Hindlimb muscle (tissue), 1 donor: ENCODE measurements at places on chromosomes 12 and 14.

DNA sequence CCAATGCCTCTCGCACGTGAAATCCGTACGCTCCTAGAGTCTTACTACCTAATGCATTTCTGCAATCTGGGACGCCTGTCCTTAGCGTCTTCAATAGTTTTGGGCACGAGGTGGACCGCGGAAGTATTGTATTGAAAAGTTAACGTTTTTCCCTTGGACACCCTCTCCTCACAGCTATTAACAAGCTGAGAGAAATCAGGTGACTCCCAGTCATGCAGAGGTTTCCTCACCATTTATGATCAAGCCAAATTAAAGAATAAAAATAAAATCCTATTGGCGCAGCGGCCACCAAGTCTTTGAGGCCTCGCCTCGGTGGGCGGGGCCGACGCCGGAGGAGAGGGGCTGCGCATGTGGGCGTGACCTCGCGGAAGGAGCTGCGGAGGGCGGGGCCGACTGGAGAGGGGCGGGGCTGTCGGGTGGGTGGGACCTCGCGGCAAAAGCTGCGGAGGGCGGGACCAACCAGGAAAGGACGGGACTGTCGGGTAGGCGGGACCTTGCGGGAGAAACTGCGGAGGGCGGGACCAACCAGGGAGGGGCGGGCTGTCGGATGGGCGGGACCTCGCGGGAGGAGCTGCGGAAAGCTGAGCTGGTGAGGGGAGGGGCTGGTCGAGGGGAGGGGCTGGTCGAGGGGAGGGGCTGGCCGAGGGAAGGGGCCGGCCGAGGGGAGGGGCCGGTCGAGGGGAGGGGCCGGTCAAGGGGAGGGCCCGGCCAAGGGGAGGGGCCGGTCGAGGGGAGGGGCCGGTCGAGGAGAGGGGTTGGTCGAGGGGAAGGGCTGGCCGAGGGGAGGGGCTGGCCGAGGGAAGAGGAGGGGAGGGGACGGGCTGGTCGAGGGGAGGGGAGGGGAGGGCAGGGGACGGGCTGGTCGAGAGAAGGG, 1.1 kb upstream of the PPP2R5C start:
- DNase-seq, result peak; percentile 95

GRCh38 chr14:30193101-30193500, 265.5 kb upstream of the PRKD1 start:
- DNase-seq, result no peak

GRCh38 chr12:54016478-54016964, 7.7 kb downstream of the HOXC8 start:
- peak; percentile 81 for DNase-seq

GRCh38 chr12:1279050-1279449, 288.0 kb downstream of the ERC1 start:
- no peak for DNase-seq

DNA sequence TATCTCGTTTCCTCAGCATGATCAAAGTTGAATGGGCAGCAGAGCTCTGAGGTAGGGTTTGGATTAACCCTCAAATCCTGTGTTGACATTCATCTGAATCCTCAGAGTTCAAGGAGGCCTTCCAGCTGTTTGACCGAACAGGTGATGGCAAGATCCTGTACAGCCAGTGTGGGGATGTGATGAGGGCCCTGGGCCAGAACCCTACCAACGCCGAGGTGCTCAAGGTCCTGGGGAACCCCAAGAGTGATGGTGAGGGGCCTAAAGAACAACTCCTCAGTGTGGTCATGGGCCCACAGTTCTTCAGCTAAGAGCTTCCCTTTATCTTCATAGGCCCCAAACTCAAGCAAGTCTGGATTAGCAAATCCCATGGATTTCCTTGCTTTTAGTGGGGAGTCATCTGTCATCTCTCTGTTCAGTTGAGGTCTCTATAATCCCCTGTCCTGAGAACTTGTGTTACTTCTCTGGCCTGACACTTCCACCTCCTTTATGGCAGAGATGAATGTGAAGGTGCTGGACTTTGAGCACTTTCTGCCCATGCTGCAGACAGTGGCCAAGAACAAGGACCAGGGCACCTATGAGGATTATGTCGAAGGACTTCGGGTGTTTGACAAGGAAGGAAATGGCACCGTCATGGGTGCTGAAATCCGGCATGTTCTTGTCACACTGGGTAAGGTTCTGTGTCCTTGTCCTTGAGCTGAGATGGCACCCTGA, 1.5 kb downstream of the MYL6 start:
- no peak for DNase-seq

GRCh38 chr12:112823582-112824149, 32.1 kb downstream of the RPH3A start:
- DNase-seq, result no peak

- no peak for DNase-seq
Observed at GRCh38 chr12:8453021-8453513, 2.7 kb upstream of the CLEC6A start.

- no peak for DNase-seq
Observed at GRCh38 chr12:125988545-125988944, 923.3 kb downstream of the AACS start.

GRCh38 chr14:59474172-59474571, 9.0 kb upstream of the GPR135 start:
- no peak for DNase-seq

- DNase-seq, result no peak
Observed at GRCh38 chr14:103281496-103282231, 52.4 kb upstream of the EIF5 start.

GRCh38 chr12:58310809-58311622, 369.6 kb downstream of the ATP23 start:
- DNase-seq, result peak; percentile 20

DNA sequence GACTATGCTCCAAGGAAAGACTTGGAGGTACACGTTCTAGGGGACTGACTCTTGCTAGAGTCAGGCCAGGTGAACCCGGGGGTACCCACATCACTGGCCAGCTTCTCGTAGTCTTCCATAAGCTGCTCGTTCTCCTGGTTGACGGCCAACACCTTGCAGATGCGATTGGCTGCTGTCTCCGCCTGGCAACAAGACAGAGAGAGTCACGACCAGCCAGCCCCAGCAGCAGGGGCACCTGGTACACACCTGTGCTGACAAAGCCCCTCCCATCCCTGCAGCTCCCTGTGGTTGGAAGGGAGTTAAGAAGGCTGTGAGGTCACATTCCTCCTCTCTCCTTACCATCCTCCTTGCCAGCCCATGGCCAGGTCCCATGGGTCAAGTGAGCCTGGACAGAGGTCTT, 85.5 kb downstream of the ACTN1 start:
- no peak for DNase-seq

DNA sequence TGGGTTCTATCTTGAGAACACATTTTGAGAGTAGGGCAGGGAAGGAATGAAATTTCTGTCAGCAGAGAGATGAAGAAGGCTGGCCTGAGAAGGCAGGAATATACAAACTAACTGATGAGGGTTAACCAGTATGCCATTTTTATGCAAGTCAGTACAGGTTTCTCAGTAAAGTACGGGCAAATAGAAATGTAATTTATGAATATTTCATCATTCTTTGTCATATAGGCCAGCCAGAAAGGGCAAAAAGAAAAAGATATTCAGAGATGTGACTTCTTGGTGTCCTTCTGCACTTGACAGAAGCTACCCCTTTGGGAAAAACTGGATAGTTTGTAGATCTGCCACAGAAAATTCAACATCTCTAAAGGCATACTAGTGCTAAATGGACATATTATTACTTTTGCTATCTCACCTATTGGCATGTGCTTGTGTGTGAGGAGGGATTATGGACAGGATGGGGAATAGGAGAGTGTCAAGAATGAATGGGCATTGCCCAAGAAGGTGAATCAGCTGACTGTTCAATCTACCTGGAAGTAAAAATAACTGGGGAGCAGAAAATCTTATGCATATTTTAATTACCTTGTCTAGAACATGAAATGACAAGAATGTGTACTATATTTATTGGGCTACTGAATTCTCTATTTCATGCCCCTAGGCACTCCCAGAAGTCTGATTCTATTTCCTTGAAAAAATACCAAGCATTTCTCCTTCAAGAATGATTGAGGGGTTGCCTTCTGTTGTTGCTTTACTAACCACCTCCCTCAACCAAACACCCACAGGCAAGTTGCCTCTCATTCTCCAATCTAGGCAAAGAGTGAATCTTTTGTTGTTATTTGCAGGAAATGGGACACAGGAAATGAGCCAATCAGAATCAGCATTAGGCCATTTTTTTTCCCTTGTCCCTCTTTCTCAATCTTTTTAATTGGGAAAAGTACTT, 175.1 kb upstream of the SLC38A2 start:
- no peak for DNase-seq

DNA sequence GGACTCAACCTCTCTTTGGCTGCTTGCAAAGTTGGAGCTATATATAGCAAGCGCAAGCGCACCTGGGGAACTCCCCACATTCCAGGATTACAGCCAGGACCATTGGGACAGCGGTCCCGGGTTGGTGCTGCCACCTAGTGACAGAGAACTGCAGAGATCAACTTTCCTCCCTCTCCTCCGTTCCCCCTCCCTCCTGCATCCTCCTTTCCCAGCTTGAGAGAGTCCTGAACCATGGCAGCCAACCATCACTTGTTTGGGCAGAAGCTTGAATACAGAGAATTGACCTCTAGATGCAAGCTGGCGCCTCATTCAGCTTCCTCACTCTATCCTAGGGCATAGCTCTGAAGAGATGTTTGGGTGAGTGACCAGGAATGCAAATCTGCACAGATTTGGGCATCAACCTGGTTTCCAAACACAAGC, 17.4 kb upstream of the FLVCR2 start:
- DNase-seq, result peak; percentile 47

- DNase-seq, result peak; percentile 68
Observed at GRCh38 chr12:53743266-53744129, 8.3 kb downstream of the CISTR start.

DNA sequence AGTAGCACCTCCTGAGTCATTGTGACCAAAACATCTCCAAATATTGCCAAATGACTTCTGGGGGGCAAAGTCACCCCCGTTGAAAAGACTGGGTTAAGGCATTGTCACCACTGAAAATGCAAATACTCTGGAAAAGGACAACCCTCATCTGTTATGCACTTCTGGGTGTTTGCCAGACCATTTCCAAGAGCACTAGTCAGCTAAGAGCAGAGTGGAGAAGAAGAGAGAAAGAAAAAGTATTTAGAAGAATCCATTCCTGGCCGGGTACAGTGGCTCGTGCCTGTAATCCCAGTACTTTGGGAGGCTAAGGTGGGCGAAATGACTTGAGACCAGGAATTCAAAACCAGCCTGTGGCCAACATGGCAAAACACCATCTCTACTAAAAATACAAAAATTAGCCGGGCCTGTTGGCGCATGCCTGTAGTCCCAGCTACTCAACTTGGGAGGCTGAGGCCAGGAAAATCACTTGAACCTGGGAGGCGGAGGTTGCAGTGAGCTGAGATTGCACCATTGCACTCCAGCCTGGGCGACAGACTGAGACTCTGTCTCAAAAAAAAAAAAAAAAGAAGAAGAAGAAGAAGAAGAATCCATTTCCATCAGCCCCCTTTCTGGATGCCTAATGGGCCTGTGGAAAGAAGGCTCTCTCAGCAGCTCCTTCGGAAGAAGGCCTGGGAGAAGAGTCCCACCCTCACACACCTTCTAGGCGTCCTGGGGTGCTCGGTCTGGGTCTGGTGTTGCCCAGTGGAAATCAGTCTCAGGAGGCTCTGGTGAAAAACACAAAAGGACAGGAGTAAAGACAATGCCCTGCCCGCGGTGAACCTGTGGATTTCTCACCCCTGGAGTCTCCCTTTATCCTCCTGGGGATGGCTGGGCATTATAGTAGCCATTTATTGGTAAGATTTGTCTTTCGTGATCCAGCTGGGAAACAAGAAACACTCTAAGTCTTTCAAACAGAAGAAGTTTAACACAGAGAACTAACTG, 3.5 kb upstream of the LTBR start:
- no peak for DNase-seq

GRCh38 chr14:75299059-75299458, 20.4 kb downstream of the FOS start:
- no peak for DNase-seq

DNA sequence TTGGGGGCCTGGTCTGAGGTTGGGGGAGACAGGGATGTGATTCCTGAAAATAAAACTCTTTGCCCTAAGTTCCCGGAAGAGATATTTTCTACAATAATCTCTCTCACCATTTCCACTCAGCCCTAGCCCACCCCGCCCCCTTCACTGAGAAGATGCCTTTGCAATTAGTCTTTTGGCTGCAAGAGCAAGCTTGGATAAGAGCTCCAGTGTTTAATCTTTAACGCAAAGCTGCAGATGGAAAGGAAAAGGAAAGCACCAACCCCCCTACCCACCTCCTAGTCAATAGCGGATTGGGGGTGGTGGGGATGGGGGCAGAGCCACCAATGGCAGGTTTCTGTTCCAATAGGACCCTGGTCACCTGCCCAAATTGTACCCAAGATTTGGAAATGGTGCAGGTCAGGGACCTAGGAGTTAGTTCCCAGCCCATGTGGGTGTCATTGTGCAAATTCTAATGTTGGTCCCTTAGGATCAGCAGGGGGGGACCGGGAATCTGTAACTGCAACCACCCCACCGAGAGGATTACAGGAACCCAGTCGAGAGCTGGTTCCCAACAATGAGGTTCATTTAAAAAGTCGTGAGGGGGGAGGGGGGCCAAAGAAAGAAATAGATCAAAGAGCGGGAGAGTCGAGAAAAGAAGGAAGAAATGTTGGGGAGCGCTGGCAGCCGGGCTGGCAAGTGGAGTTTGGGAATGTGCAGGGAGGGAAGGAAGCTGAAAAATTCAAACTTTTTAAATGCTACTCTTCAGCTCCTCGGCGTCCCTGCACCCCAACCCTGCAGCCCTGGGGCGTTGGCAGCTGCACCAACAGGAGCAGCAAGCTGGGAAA, 1.6 kb downstream of the ZFP36L1 start:
- DNase-seq, result peak; percentile 49

DNA sequence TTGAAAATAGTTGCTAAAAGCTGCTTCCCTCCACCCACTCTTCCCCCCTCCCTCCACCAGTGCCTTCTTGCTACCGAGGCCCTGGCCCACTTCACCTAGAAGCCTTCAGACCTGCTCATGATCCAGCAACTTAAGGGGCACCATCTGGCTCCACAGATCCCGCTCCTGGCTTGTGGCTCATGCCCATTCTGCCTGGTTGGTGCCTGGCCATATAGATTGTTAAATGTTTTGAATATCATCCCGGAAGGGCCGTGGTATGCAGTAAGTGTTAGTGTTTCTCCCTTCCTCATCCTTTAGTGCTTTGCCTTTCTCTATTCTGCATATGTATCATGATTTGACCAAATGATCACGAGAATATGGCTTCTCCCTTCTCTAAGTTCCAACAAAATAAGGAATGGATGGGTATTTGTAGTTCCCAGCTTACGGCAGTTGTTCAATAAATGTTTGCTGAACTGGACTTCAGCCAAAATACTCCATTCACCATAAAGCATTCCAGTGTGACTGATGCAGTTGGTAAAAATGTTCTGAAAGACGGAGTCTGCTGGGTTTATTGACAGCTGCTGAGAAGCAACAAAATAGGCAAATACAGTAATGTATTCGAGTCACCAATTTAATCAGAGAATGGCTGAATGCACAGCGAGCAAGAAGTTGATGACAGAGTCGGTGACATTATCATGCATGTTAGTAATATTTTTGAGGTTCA, 30.7 kb downstream of the GRIP1 start:
- no peak for DNase-seq
